ENCODE measurements at places on chromosomes 6 and 20. TPM values are rescaled to one million over a fixed set of nuclear protein-coding genes. Genes with fewer than 3 reads are reported as not detected.

The ULBP2 gene
- total RNA-seq = 0.14 TPM

DNA sequence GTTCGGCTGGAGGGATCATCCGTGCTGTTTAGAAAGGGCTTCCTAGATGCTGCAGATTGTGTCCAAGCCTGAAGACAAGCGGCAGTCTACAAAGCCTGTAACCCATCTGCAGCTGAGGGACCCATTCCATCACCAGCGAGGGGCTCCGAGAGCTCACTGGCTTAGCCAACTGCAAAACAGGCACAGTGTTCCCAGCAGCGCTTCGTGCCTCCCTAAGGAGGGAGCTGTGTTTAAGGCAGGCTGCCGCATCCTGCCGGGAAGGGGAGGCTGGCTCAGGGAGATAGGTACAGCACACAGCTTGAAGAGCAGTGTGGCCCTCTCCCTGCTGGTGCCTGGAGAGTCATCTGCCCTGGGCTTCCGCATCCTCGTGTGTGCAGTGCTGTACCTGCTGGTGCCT lies 32.4 kb downstream of the DUSP22 start:
- DNase-seq = no peak

DNA sequence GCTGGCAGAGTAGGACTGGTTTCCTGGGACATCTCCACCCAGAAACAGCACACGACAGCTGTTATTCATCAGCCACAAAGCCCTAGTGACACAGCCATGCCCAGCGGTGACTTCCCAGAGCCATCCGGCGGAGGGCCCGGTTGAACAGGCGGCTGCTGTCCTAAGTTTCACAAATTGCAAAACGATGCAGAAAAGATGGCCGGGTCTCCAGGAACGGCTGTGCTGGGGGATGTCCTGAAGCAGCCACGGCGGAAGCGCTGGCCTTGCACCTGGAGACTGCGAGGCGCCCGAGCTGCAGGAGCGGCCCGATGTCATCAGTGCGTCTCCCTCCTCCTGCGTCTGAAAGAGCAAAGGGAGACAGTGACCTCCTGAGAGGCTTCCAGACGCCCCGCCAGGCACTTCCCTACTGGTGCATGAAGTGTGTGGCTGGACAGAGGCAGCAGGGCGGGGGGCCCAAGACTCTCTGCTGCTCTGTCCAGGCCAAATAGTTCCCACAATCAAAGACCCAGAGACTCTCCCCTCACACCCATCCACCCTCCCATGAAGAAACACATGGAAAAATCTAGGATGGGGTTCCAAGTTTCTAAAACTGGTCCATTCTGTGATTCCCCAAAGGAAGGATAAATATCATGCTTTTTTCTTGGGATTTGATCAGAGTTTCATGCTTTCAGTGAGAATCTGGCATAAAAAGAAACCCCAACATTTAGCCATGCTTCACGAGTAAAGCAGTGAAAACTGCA lies 44.0 kb downstream of the SSR1 start:
- DNase-seq = no peak

DNA sequence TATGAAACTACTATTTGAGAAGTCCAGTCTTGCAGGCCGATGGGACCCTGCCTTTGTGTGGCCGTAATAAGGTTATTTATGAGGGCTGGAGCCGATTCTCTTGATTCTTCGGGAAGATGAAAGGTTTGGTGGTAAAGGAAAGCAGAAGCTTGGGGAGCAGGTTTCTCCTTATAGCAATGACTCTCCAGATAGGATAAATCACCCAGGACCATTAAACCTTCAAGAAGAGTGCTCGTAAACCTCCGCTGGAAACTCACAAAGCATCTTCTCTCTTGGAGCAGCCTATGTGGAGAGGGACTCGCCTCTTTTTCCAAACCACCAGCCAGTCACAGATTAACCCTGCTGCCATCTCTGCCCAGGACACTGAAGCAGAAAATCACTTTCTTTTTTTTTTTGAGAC lies 69.6 kb upstream of the SALL4 start:
- DNase-seq = no peak

The PHACTR1 gene
- 0.05 TPM for total RNA-seq
